ENCODE measurements at places on chromosomes 4 and X.

DNA sequence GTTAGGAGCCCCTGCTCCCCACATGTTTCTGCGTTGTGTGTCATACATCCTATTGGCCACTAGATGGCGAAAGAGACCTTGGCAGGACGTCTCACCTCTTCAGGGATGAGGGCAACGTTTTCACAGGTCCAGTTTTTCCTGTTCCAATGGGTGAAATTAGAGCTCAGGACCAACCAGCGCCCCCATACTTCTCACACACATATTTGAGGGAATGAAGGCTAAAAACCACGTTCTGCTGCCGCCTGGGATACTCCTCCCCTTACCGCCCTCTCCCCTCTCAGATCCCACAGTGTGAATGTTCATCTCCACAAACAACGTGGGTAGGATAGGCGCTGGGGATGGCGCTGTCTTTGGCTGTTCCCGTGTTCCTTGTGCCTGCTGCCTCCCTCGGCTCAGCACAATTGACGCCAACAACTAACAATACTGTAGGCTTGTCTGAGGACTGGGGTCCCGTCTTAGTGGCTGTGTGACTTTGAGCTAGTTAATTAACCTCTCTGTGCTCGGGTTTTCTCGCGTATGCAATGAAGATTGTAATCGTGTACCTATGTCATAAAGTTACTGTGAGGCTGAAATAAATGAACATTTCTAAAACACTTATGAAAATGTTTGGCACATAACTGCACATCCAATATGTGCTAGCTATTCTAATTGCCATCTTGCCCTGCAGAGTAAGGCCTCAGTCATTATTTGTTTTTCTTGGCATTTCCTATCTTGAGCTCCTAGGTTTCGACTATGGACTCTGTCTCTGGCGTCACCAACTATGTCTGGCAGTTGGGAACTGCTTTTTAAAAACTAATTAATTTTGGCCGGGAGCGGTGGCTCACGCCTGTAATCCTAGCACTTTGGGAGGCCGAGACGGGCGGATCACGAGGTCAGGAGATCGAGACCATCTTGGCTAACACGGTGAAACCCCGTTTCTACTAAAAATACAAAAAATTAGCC is 181.3 kb upstream of the STK26 start:
- DNase-seq = no peak

DNA sequence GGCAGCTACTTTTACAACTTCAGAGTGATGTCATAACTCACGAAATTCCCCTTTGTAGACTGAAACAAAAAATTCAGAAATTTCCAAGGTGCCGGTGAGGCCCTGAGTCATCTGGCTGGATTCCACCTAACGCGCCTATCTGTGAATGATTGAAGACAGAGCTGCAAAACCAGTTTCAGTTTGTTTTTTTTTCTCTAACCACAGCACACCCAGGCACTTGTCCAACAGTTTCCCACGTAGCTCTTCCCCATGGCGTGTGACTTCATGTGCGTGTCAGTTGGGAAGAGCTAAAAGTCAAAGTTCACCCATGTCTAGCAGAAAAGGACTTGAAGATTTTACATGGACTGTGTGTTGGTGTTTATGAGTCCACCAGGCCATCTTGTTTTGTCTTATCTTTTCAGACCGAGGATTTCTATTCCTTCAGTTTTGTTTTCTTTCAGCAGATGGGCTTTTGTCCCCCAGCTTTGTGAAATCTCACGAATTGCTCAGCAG is 16.4 kb downstream of the TCEANC start:
- DNase-seq = no peak

GRCh38 chrX:155086961-155087735 is 15.8 kb downstream of the BRCC3 start:
- no peak for DNase-seq

DNA sequence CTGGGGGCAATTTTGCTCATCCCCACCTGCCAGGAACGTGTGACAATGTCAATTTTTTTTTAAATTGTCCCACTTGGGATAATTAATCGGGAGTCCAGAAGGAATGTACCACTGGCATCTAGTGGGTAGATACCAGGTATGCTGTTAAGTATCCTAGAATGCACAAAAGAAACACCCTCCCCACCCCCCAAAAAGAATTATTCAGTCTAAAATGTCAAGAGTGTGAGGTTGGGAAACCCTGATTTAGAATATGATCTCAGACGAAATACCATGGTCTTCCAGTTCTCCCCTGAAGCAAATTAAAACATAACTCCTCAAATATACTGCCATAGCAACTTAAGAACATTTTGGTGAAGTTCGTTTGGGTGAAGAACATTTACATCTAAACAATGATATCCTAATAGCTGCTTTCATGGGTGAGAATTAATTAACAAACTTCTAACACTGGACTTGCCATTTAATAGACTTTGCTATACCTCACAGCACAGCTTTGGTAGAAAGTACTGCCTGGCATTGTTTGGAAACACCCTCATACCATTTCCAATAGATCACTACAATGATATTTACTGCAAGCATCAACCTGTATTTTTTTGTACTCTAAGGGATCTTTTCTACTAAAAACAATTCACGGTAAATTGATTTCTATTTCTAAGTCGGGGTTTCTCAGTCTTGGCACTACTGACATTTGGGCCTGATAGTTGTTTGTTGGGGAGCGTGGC is 36.5 kb downstream of the SH3RF1 start:
- no peak for DNase-seq

DNA sequence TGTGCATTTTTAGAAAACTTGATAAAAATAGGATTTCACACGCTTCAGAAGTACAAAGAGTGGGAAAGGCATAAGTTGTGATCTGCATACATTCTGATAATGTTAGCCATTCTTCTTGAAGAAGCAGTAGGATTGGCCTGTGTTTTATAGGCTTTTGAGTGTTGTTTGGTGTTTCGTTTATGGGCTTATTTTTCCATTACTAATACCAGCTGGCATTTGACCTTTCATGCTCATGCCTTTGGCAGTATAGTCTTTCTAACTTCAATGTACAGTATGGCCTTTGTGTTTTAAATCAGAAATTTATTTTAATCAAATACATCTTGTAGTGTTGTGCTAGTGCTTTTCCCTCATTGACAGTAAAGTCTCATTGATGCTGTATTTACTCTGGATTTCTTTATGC is 51.5 kb upstream of the SLC4A4 start:
- no peak for DNase-seq

All from stimulated activated CD4-positive, alpha-beta T cell treated with anti-CD3 and anti-CD28 coated beads, Interleukin-15, amount 100 ng/mL, for 1 hour (primary cell).